ENCODE measurements at places on chromosomes 5 and 9.

DNA sequence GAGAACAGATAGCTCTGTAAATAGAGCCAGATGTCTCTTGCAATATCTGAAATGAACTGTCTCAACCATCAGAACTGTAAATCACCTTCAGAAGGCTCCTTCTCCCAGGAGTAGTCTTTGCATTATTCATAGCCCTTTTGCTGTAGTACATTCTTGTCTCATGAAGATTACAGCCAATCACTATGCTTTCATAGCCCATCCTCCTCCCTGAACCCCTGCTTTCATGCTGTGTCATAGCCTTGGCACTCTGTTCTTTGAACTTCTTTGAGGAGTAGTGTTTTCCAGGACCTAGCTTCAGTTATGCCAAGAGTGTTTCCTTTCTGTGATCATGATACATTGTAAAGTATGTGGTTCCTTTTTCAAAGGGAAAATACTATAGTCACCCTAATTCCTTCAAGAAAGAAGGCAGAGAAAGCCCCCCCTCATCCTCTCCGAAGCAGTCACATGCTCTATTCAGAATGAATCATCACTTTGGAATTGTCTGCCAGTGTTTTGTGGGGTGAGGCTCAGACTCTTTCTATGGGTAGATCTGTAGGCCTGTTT lies 61.1 kb downstream of the GRIA1 start:
- peak; percentile 94 for DNase-seq

DNA sequence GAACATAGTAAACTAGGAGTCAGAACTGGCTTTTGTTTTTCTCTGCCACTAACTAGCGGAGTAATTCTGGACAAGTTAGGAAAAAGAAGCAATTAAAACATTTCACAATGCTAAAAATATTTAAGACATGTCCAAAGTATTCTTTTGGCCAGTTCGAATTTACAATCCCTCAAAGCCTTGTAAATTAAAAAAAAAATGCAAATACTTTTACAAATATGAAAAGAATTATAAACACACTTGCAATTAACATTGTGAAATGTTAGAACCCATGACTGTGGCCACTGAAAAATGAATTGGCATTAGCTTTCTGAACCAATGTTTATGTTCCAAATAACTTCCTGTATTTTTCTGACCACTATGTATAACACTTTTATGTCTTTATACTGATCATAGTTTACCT lies 2.2 kb downstream of the RAD1 start:
- peak; percentile 66 for DNase-seq

DNA sequence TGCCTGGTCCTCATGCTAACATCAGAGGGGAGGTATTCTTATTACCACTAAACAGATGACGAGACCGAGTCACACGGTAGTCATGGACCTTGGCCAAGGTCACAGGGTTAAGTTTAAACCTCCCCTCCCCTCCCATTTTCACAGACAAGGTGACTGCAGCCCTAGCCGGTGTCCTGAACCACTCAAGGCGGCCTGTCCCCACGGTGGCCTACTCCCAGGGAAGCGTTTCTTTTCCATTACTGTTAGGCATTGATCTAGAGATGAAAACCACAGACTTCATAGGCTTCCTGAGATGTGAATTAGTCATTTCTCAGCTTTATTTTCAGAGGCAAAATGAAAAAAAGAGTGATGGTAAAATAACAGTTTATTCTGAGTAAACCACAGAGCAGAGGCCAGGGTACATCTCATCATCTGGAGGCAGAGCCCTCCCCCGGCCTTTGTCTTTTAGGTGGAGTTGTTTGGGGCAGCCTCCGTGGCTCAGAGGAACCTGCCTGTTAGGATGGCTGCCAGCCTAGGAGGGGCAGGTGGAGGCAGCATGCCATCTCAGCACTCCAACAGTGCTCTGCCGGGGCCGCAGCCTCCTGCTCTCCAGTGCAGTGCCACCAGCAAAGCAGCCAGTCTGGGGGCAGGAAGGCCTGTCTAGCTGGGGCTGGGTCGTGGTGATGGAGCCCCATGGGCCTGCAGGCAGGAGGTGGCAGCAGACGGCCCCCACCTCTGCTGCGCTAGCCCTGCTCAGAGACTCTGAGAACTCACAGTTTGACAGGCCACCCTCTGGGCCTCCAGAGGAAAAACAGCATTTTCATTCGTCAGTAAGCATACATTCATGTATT lies 71.2 kb downstream of the RAPGEF1 start:
- peak; percentile 92 for DNase-seq

DNA sequence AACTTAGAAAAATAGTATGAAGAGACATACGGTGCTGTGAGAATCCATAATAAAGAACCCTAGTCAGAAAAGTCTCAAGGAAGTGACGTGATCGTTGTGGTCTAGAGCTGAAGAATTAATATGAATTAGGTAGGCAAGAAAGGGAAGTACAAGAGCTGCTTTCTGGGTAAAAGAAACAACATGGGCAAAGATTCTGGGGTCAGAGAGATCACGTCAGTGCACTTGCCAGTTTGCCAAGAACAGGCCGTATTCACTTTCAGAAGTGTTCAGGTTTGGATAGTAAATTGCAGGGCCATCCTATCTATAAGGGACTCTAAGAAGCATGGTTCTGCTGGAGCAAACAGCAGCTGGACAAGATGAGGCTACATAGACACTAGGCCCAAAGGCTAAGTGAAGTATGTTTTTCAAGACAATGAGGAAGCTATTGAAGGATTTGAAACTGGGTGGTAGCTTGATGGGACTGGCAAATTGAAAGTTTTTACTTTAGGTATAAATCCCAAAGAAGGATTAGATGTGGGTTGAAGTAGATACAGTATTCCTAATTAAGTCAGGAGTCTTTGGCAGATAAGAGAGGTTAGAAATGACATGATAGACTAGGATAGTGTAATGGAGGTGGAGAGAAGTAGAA lies 4.8 kb upstream of the CHD1 start:
- no peak for DNase-seq

DNA sequence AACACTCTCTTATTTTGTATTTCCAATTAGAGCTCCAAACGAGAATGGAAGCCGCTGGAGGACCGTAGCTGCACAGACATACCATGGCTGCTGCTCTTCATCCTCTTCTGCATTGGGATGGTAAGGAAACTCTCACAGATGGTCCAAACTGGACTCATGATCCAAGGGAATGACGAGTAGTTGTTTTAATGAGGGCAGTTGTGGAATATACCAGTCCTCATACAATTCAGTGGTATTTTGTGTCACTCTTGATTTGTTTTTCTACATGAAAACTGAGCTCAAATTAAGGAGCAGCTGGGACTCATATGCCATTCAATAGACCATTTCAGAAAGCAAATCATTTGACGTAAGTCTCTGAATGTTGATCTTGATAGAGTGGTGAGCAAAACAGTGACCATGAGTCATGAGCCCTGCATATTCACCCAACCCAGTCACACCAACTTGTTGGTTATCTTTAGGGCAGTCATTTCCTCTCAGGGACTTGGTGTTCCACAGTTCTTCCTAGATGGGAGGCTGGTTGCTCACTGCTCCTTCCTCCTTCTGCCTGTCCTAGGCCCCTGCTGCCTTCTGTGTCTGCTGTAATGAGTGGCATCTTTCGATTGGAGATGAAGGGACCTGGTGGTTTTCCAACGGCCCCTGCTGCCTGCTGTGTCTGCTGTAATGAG lies 54.9 kb downstream of the SLC44A1 start:
- DNase-seq: peak; percentile 97

GRCh38 chr5:178450121-178451028 lies 139.8 kb downstream of the COL23A1 start:
- no peak for DNase-seq

DNA sequence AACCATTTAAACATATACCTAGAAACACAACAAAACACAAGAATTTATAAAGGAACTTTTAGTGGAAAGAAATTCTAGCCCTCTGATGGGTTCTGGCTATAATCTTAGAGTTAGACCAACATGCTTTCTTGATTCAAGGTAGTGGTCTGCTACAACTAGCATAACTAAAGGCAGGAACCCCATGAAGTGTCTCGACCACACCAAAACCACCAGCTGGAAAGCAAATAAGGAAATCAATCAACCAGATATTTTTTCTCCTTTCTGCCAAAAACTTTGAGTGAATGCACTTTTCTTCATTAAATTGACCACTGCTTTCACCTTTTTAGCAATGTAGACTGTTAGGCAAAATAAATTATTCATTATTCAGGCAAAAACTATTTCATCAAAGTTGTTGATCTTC lies 346.4 kb downstream of the EBF1 start:
- no peak for DNase-seq

- DNase-seq: no peak
Measured at GRCh38 chr5:669111-669841, 23.9 kb downstream of the TPPP start.

DNA sequence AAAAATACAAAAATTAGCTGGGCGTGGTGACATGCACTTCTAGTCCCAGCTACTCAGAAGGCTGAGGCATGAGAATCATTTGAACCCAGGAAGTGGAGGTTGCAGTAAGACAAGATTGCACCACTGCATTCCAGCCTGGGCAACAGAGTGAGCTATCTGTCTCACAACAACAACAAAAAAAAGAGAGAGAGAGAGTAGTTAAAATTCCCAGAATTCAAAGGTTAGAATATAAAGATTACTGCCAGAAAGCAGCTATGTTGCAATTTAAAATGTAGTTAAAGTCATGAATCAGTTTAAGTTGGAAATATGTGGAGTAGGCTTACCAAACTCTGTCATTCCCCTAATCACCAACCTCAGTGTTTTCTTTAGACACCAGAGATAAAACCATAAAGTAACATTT lies 58.7 kb upstream of the SUSD1 start:
- DNase-seq: peak; percentile 30

- no peak for DNase-seq
Measured at GRCh38 chr5:73264631-73265030, 91.6 kb downstream of the TMEM174 start.

DNA sequence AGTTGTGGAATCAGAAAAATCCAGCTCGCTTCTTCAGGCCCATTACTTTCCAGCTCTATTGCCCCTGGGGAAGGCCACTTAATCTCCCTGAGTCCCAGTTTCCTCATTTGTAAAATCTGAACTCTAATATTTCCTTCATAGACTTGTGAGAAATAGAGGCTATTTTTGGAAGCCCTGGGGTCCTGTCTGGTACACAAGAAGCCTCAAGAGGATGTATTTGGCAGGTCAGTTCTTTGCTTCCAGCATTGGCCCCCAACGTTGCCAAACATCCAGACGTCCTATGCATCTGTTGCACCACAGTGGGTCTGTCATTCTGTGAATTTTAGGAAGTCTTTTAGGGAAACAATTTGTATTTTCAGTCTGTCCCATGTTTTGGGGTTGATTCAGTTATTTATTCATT lies 525.9 kb downstream of the EBF1 start:
- no peak for DNase-seq
